ENCODE measurements at places on chromosomes 1 and 21. TPM values are rescaled to one million over a fixed set of nuclear protein-coding genes. Genes with fewer than 3 reads are reported as not detected.

The B3GALT5 gene
- 7.0 TPM for total RNA-seq

The MMEL1 gene
- total RNA-seq, result 0.93 TPM

GRCh38 chr21:14581902-14582457, 35.9 kb upstream of the SAMSN1 start:
- no peak for DNase-seq

- no peak for DNase-seq
Observed at GRCh38 chr1:74681851-74682250, 8.3 kb upstream of the ERICH3 start.

GRCh38 chr1:200343874-200344273, 66.0 kb downstream of the ZNF281 start:
- no peak for DNase-seq

The VANGL2 gene
- 9.7 TPM for total RNA-seq

DNA sequence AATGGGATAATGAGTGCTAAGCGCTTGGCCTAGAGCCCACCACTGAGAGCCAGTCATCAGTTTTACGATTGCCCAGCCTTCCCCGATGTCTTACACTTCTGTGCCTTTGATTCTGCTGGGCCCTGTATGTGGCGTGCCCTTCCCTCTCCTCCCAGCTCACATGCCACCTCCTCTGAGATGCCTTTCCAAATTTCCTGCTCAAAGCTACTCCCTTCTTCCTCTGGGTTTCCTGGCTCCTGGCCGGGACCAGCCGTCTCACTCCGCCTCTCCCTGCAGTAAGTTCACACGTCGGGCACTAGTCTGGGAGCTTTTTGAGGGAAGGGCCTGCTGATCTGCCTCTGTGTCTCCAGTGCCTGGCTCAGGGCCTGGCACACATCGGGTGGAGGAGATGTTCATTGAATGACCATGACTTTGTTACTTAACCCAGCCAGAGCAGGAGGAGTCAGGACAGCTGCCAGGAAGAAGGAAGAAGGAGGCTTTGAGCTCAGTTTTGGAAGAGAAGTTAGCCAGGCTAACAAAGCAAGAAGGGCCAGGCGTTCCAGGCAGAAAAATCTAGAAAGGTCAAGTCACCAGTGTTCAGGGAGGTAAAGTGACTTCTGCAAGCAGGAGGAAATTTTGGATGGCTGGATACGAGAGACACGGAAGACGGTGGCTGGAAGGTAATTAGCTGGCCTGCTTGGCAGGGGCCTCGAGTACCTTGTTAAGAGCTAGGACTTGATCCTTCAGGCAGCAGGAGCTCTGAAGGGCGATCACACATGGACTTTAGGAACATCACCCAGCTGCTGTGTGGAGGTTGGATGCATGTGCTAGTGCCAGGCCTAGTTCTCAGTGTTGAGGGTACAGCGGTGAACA, 63.6 kb downstream of the EPHB2 start:
- no peak for DNase-seq

The GRIK3 gene
- total RNA-seq, result under 0.01 TPM

- peak; percentile 84 for DNase-seq
Observed at GRCh38 chr1:117339866-117340700, 27.2 kb upstream of the MAN1A2 start.

DNA sequence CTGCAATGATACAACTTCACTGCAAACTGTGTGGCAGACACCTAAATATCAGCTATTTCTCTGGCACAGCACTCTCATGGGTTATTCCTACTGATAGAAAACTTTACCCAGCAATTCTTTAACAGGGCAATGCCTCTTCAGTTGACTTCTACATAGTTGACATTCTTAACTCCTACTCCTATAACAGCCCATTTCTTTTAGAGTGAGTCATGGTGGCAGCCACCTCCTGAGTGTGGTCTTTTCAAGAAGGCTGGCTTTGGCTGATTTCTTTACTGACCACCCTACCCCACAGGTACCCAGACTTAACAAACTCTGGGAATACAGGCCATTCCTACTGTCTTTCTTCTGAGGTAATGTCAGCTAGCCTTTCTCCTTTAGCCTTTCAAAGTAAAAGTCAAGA, 805.8 kb upstream of the ADGRL2 start:
- no peak for DNase-seq

DNA sequence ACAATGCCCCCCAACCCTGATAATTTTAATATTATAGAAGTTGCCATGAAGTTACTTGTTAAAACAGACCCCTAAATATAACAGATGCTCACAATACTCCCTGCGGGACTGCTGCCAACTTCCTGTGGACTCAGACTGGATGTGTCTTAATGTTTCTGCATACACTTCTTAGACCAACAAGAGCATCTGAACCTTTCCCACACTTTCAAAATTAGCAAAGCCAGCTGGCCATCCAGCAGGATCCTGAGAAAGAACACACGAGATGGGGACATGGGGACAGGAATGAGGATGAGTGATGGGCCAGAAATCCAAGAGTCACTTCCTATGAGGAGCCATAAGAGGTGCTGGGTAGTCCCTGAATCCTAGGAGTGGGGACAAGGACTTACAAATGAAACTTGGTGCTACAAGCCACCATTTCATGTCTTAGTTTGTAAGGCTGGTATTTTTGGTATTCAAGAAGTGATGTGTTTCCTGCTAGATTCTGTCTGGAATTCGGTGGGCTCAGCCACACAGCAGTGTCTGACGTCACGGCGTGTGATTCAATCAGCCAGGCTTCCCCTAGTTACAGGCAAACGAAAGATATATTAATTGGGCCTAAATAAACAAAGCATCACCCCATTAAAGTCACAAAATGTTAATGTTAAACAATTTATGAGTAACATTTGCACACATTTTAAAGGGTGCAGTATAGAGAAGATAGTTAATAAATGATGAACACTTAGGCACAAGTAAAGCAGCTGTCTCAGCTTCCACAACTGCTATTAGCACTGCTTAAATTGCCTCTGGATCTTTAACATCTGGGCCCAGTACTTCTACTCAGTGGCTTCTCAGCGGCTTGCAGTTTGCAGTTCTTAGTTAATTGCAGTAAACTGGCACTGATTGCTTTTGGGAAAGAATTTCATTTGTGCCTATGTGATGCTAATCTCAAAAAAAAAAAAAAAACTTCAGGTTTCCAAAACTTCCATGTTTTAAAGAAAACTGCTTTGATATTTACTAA, 41.2 kb upstream of the RGS8 start:
- no peak for DNase-seq

The IL20 gene
- not detected for total RNA-seq

DNA sequence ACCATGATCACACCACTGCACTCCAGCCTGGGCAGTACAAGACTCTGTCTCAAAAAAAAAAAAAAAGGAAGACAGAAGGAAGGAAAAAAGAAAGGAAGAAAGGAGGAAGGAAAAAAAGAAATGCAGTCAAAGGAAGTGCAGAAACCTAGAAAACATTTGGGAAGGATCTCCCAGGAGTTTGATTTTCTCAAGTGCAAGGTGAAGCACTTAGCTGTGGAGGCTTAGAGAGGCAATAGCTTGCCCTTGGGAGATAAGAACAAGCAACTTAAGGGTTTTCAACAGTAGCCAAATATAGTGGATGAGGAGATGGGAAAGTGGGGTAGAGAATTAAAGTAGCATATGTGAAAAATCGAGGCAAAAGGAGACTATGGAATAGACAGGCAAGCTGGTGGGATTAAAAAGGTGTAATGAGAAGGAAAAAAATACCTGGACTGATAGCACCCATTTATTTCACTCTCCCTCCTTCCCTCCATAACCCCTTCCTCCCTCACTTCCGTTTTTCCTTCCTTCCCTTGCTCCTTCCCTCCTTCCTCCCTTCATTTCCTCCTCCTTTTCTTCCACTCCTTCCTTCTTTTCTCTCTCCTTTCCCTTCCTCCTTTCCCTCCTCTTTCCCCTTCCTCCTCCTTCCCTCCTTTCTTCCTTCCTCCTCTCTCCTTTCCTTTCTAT, 6.8 kb upstream of the FAM89A start:
- no peak for DNase-seq

- peak; percentile 63 for DNase-seq
Observed at GRCh38 chr1:54276617-54277450, 76.9 kb downstream of the MRPL37 start.

- DNase-seq, result no peak
Observed at GRCh38 chr1:225876900-225877510, 5.2 kb downstream of the TMEM63A start.

The SH2D1B gene
- total RNA-seq, result not detected

DNA sequence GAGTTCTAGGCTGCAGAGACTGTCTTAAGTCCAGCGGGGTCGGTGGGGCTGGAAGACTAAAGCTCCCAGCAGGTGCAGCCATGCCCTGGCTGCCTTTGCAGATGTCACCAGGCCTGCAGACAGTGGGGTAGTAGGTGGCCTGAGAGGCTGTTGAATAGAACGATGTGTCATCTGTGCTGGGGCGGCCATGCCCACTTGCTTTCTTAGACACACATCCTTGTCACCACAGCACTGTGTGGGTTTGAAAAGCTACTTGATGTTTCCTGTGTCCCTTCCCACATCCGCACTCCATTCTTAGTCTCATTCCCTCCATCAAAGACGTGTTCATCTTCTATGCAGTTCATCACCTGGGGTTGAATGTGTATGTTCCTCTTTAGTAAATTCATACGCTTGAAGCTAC, 184.5 kb upstream of the TMEM51 start:
- DNase-seq, result no peak

DNA sequence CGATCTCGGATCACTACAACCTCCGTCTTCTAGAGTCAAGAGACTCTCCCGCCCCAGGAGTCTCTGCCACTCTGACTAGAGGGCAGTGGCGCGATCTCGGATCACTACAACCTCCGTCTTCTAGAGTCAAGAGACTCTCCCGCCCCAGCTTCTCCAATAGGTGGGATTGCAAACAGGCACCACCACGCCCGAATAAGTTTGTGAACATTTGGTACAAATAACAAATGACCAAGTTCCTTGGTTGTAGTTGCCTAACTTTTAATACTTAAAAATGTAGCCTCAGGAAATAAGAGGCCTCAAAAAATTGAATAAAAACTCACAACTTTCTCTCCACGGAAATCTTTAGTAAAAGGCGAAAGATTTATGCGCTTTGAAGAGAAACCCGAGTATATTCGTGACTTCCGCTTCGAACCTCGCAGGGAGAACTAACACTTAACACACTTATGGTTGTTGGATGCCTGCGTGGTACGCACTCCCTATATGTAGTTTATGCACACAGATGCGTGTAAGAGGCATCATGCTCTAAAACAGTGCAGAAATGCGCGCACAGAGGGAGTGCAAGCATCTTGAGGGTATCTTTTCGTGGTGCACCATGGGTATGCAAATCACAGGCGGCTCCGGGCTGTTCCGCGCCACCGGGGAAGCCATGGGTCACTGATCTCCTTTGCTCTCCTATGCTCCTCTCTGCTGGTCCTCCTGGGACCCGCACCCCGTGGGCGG, 11.4 kb downstream of the BTBD19 start:
- DNase-seq, result peak; percentile 90

The HSD3B1 gene
- 62.4 TPM for total RNA-seq

- DNase-seq, result no peak
Observed at GRCh38 chr1:30586671-30587070, 136.7 kb downstream of the MATN1 start.

The SYTL1 gene
- 10.6 TPM for total RNA-seq

- DNase-seq, result no peak
Observed at GRCh38 chr1:191760016-191760415, 398.2 kb upstream of the RGS18 start.

DNA sequence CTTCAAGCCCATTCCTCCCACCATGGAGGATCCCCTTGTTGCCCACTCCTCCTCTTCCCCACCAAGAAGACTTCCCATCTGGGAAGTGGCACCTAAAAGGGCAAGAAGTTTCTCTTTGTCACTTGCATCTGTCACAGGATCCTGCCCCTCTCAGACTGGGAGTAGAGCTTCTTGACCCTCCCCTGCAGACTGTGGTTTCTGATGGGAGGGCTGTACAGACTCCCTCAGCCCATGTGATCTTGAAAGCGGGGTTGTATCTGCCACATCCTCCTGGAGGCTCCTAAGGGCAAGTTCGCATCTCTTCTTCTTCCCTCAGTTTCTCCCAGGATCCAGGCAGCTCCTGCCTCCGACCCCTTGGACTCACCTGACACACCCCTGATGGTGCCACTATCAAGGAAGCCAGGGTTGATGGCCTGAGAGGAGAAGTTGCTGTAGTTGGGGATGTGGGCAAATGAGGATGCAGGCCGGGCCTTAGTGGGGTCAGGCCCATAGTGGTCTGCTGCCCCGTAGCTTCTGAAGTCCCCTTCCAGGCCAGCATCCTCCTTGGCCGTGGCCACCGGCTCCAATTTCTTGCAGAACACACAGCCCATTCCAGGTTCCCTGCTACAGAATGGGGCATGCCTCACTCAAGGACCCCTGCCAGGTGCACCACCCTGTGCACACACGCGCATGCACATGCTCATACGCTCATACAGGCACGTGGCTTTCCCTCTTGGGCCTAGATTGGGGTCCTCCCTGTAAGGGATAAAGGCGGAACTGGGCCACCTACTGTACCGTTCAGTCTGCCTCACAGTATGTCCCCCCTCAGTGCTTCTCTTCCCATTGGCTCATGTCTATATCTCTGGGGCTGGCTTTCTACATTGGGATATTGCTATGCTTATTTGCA, 11.4 kb downstream of the FGR start:
- DNase-seq, result no peak
